ENCODE measurements at places on chromosomes 1 and 21.

GRCh38 chr1:54971317-54971791, 9.1 kb upstream of the TMEM61 start:
- DNase-seq: peak; percentile 5

DNA sequence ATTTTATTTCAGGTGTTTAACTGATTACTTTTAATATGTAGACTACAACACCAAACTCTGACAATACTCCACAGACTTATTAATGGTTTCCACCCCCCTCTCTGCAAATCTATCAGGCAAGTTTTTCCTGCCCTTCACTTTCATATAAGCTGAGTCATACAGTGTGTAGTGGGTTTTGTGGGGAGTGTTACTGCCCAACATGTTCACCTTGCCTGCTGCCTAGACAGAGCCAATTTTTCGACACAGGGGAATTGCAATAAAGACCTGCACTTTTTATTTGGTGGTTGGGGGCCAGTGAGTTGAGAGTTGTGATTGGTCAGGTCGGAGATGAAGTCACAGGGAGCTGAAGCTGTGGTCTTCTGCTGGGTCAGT, 119.7 kb downstream of the PPIAL4G start:
- DNase-seq: no peak

GRCh38 chr1:88266051-88266450, 418.0 kb upstream of the PKN2 start:
- no peak for DNase-seq

DNA sequence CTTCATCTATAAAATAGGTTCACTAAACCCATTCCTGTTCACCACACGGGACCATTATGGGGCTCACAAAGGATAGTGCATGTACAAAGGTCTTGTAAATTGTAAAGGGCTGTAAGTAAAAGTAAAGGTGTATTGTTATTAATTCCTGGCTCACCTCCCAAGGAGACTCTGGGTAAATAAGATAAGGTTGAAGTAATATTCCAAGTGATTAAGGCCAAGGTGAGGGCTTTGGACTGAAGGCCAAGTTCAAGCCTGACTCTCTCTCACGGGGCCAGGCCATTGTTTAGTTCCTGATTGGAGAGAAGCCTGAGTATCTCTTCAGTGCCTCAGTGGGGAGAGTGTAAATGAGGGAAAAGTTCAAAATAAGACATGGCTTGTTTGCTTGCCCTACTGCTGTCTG, 19.5 kb upstream of the ZFYVE9 start:
- DNase-seq: no peak

GRCh38 chr1:170067253-170067819, 7.2 kb downstream of the KIFAP3 start:
- no peak for DNase-seq

- DNase-seq: no peak
Observed at GRCh38 chr1:32780628-32781234, 36.4 kb downstream of the YARS1 start.

DNA sequence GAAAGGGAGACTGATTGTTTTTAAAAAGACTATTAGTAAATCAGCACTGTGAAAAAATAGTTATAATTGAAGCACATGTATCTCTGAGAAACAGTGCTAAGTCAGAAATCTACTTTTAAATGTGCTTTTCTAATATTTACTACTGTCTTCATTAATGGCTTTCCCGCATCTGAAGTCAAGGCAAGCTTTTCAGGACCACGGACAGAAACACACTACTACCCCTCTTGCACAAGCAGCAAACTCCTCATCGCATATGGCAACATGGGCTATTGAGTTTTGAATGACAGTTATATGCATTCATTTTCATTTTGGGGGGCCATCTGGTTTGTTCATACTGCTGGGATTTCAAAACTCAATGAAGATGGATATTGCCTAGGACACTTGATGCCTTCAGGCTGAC, 433.4 kb upstream of the CAMK1G start:
- peak; percentile 16 for DNase-seq

GRCh38 chr1:3251807-3252428, 182.9 kb downstream of the PRDM16 start:
- no peak for DNase-seq

DNA sequence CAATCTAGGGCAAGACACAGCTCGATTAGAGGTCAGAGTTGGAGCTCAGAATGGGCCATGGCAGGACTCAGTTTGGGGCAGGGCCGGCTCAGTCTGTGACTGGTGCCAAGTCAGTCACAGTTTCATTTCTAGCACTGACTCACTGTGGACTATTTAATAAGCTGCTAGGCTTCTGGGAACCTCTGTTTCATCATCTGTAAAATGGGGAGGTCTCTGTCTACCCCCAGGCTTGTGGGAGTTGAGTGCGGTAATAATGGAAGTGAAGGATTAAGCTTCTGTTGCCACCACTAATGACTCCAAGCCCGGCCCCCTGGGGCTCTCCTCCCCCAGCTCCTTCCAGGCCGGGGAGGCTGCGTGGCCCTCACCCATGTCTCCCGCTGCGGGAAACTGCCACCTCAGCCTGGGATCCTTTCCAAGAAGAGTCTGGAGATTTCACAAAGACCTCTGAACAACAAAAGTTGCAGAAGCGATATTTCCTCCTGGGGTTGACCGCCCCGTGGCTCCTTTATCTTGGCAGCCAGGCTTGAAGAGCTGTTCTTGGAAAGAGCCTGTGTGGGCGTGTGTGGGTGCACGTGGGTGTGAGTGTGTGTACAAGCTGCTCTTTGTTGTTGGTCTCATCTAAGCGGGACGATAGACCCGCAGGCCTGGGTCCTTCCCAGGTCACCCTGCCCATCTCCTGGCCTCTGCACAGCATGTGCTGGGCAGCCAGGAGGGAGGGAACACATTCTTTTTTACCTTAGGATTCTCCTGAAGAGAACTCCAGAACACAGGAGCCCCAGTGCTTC, 29.1 kb downstream of the KNCN start:
- peak; percentile 79 for DNase-seq

GRCh38 chr1:31145648-31146047, 80.1 kb upstream of the PUM1 start:
- no peak for DNase-seq

GRCh38 chr1:28640766-28641165, 2.1 kb downstream of the TAF12 start:
- DNase-seq: no peak

DNA sequence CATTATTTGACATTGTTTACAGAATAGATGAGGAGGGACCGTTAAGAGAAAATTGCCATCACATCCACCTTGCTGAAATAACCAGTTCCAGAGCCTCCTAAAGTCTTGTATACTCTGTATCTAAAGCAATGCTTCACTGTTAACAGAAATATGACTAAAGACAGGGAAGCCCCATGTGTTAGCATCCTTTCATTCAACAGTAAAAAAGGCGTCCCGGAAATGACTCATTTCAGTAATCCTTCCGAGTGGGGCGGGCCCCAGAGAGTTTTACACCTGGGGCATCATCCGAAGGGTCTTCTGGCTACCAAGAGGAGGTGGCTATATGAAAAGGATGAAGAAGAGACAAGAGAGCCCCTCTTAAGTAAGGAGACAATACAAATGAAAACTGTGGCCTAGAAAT, 227.2 kb downstream of the SLC45A1 start:
- no peak for DNase-seq

- no peak for DNase-seq
Observed at GRCh38 chr21:43932005-43932404, 67.0 kb downstream of the AGPAT3 start.

All from AG20443 (cell line).